Left colon (tissue), 2 donors: ENCODE measurements at places on chromosomes 1 and 21. TPM values are rescaled to one million over a fixed set of nuclear protein-coding genes. Genes with fewer than 3 reads are reported as not detected.

- no peak for DNase-seq
Observed at GRCh38 chr1:151134396-151134795, 12.0 kb downstream of the SEMA6C start.

DNA sequence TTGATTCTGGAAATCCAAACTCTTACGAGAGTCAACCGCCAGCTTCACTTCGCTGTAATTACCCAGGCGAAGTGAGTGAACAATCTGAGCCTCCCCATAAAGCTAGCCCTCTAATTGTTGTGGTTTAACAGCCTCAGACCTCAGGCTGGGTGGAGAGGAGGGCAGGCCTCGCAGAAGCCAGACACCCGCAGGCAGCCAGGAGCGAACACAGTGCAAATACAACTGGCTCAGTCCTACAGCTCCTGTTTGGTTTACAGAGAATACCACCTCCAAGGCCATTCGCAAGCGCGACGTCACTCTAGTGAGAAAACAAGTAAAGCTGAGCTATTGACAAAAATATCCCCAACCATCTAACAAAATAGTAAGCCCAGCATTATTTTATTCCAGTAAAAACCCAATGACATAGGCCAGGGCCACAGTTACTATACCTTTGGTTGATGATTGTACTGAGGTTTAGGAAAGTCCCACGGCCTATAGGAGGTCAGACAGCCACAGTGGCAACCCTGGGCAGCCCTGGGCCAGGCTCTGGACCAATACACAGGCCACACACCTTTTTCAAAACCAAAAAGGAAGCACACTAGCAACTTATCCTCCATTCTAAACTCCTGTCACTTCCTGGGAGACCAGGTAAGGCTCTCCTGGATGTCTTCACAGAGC lies 163.3 kb downstream of the ETS2 start:
- DNase-seq: no peak

The NR1I3 gene
- total RNA-seq: not detected

The BTBD8 gene
- 2.8 TPM for total RNA-seq

The RNF186 gene
- total RNA-seq: 50.3 TPM

DNA sequence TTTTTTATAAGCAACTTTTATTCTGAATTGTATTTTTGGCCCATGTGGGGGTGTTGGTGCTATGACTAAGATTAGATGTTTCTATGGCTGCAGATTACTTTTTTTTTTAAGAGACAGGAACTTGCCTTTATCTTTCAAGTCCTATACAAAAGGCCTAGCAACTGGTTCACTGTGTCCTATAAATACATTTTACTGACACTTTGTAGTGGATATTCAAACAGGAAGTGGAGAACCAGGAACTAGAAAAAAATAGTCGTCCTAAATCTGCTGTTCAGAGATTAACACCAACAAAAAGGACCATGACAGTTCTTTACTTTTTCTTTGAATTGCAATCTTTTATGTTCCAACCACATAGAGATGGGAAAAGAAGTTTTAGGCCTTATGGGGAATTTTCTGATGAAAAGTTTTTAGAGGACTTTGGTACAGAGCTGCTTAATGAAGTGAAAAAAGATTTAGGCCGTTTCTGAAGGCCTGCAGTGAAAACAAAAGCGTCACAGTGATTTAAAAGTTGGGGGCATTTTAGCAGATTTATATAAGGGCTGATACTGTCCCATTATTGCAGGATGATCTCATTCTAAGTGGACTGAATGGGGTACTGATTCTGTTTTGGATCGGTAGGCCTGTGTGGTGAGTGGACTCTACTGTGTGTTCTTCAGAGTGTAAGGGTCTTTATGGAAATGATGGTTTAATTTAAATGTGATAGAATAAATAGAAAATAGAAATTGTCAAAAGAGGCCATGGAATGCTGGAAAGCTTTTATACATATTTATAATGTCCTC lies 136.4 kb upstream of the DEPDC1 start:
- DNase-seq: no peak

The TNFRSF4 gene
- 1.3 TPM for total RNA-seq

The CYP4A11 gene
- not detected for total RNA-seq

- DNase-seq: no peak
Observed at GRCh38 chr1:100261686-100262085, 4.3 kb upstream of the RTCA start.

- DNase-seq: no peak
Observed at GRCh38 chr1:241592273-241592958, 47.8 kb downstream of the CHML start.

DNA sequence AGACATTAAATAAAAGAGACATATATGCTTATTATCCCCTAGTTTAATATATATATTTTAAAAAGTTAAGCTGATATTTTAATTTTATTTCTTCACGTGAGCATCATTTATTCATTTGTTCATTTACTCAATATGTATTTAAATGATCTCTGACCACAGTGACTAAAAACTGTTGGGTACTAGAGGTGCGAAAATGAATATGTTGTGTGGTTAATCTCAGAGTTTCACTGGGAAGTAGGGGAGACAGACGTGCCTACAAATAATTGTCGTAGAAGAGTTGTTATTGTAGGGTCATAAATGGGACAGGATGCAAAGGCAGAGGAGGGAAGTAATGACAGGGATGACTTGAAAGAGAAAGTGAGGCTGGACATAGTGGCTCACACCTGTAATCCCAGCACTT lies 213.0 kb upstream of the CACYBP start:
- no peak for DNase-seq

The PCBP3 gene
- 2.5 TPM for total RNA-seq

The THEM5 gene
- not detected for total RNA-seq

DNA sequence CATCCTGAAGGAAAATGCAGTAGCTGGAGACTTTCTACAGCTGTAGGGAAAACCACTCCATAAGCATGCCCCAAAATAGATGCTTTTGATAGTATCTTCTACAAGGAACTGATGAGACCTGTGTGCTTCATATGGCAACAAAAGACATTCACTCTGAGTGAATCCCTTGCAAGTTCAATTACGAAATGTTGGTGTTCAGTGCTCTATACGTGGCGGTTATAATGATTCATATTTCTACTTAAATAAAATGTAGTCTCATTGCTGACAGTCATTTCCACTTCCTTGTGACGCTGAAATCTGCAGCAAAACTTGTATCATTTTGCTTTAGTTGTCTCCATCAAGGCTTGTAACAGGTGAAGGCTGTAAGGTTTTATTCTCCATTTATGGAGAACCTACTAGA lies 20.6 kb downstream of the TOR1AIP2 start:
- no peak for DNase-seq

GRCh38 chr1:97034651-97035050 lies 313.1 kb downstream of the PTBP2 start:
- DNase-seq: no peak

- no peak for DNase-seq
Observed at GRCh38 chr1:114903480-114903879, 48.8 kb downstream of the SYCP1 start.
